ENCODE measurements at places on chromosomes 16 and 17. TPM values are rescaled to one million over a fixed set of nuclear protein-coding genes. Genes with fewer than 3 reads are reported as not detected.

- H3K4me1 ChIP-seq, result no peaks in the 10 kb centered on the region
- DNase-seq, result no peak
- H3K27me3 ChIP-seq, result peaks cover 3% of the 10 kb centered on the region
- H3K36me3 ChIP-seq, result no peaks in the 10 kb centered on the region
- H3K27ac ChIP-seq, result no peak within 1 kb of the TSS
Measured at GRCh38 chr17:3207367-3207766, at the start of gene OR1A1. OR1A1 (plus strand) TSS chr17:3207667; CDS start chr17:3215621, 7,954 bp downstream.

DNA sequence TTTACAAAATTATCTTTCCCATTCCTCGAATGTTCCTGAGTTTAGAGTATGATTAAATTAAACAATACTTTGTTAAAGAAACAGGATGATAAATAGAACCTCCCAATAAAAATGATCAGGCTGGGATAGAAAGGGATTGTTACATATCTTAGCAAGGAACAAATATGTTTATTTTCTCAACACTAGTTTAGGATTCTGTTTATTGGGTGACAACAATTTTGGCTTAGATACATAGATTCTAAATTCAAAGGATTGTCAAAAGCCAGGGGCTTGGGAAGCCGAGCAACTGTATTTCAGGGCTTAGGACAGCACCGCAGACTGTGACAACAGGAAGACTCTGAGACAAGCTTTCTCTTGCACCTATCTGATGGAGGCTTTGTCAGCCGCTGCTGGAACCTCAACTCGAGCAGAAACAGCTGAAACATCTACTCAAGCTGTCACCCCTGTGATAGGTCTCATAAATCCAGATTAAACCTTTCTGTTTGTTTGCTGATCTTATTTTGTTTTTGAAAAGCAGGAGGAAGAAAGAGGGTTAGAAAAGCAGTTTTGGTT lies 562.8 kb upstream of the ZFHX3 start:
- H3K4me3 ChIP-seq, result no peak overlapping the region
- no peak overlapping the region for H3K27ac ChIP-seq
- H3K27me3 ChIP-seq, result peaks cover 11% of the 10 kb centered on the region
- no peak for DNase-seq
- H3K4me1 ChIP-seq, result no peaks in the 10 kb centered on the region
- H3K36me3 ChIP-seq, result no peaks in the 10 kb centered on the region

Gene SSTR5
- not detected for total RNA-seq

DNA sequence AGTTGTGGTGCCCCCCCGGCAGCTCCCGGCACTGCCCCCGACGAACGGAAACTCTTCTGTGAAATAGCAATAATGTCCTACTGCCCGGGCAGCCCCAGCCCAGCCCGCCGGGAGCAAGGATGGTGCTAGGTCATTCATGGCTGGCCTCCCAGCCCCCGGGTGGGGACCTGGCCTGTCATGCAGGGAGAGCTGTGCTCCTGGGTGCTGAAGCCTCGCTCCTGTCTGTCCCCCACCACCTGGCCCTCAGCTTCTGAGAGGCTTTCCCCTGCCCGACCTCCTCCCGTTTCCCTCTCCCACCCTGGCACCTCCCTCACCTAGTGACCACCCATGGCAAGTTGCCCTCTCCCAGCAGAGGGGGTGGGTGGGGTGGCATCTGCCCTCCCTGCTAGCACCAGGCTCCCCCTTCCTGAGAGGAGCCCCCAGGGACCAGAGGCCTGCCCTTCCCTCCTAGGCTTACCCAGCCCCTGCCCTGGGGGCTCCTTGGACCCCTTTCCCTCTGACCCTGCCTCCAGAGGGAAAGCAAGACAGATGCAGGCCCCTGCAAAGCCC lies 13.5 kb downstream of the PAM16 start:
- H3K4me1 ChIP-seq, result no peaks in the 10 kb centered on the region
- H3K4me3 ChIP-seq, result no peak overlapping the region
- H3K36me3 ChIP-seq, result no peaks in the 10 kb centered on the region
- H3K27me3 ChIP-seq, result no peaks in the 10 kb centered on the region
- no peak overlapping the region for H3K27ac ChIP-seq
- no peak for DNase-seq

DNA sequence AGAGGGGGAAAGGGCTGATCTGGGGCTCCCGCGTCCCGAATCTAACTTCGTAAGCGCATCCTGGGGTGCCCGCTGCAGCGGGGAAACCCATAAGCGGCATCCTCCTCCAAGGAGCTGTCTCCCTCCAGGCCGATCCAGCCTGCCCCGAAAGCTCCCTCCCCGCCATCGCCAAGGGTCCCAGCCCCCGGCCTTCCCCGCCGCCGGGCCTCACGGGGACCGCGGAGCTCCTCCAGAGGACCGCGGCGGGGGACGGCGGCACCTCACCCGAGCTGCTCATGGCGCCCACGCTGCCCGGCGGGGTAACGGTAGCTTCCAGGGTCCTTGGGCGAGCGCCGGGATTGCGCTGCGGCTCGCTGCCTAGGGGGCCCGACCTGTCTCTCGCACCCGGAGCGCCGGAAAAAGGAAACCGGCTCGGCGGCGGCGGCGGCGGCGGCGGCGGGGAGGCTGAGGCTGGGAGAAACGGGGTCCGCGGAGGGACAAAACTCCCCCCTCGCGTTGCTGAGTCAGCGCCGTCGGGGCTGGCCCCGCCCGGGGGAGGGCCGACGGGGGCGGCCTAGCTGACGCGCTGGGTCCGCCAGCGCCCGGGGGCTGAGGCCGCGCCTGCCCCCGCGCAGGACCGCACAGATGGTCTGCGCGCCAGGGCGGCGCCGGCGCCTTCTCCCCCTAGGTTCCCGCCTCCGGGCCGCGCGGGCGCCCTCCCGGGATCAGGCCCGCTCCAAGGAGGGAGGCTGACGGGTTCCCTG lies at the start of gene BLMH:
BLMH (minus strand) TSS at position 402 of the 743 bp plus-strand sequence; CDS start at position 277, 125 bp downstream.
- peak; percentile 90 for DNase-seq
- peak within 1 kb of the TSS; percentile 94 for H3K27ac ChIP-seq

Gene AANAT
- total RNA-seq, result 0.16 TPM

- peaks cover 58% of the 10 kb centered on the region for H3K4me1 ChIP-seq
- H3K27ac ChIP-seq, result peak overlapping the region; percentile 96
- no peaks in the 10 kb centered on the region for H3K27me3 ChIP-seq
- peaks cover 9% of the 10 kb centered on the region for H3K36me3 ChIP-seq
Measured at GRCh38 chr17:2215616-2216364, 87.8 kb downstream of the SMG6 start.

GRCh38 chr17:73343168-73343634 lies 31.4 kb upstream of the CDC42EP4 start:
- peaks cover 4% of the 10 kb centered on the region for H3K4me1 ChIP-seq
- H3K27me3 ChIP-seq, result no peaks in the 10 kb centered on the region
- H3K36me3 ChIP-seq, result no peaks in the 10 kb centered on the region
- no peak for DNase-seq

Gene RNF112
- total RNA-seq, result 0.55 TPM

- H3K27me3 ChIP-seq, result peaks cover 28% of the 10 kb centered on the region
- no peak overlapping the region for H3K4me3 ChIP-seq
- no peak for DNase-seq
- H3K27ac ChIP-seq, result no peak overlapping the region
- H3K4me1 ChIP-seq, result no peaks in the 10 kb centered on the region
Measured at GRCh38 chr17:76543826-76544545, 4.1 kb downstream of the PRCD start.

- no peak overlapping the region for H3K27ac ChIP-seq
- no peak for DNase-seq
Measured at GRCh38 chr17:57466521-57466920, 210.2 kb downstream of the MSI2 start.

Gene ZNF646
- total RNA-seq, result 21.3 TPM

DNA sequence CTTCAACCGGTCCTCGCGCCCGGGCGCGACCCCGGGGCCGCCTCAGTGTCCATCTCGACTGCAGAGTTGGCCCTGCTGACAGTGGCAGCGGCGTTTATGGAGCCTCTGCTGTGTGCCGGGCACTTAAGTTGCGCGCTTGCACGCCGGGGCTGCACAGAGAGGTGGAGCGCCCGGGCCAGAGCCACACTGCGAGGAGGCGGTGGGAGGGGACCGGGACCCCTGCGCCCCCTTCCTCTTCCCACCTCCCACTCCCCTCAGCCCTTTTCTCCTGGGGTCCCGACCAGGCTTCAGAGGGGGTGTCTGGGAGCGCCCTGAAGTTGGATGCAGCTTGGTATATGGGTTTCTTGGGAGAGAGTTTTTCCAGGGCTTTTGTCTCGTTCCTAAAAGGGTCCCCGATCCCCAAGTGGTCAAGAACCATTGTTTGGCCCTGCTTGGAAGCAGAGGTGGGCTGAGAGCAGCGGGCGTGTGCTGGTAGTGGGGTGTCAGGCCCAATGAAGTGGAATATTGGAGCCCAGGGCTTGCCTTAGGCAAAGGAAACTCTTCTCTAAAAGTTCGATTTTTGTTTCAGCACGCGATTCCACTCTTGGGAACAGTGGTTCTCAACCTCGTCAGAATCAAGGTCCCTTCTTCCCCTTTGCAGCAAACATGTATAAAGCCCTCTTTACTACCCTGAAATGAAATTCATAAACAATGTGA lies 605 bp downstream of the MRTFB start:
- peak overlapping the region; percentile 81 for H3K27ac ChIP-seq
- no peaks in the 10 kb centered on the region for H3K36me3 ChIP-seq
- peak overlapping the region; percentile 82 for H3K4me3 ChIP-seq
- H3K4me1 ChIP-seq, result peaks cover 14% of the 10 kb centered on the region
- peak; percentile 46 for DNase-seq

Gene CMTM2
- total RNA-seq, result not detected

GRCh38 chr16:55297062-55297909 lies 26.7 kb upstream of the IRX6 start:
- peak; percentile 6 for DNase-seq
- H3K27ac ChIP-seq, result no peak overlapping the region
- H3K27me3 ChIP-seq, result peaks cover 19% of the 10 kb centered on the region

Gene CA5A
- not detected for total RNA-seq

GRCh38 chr16:70466805-70467076 lies 12.3 kb downstream of the FCSK start:
- H3K27me3 ChIP-seq, result no peaks in the 10 kb centered on the region
- no peak overlapping the region for H3K4me3 ChIP-seq
- no peak overlapping the region for H3K27ac ChIP-seq
- H3K36me3 ChIP-seq, result peaks cover 4% of the 10 kb centered on the region
- no peaks in the 10 kb centered on the region for H3K4me1 ChIP-seq

DNA sequence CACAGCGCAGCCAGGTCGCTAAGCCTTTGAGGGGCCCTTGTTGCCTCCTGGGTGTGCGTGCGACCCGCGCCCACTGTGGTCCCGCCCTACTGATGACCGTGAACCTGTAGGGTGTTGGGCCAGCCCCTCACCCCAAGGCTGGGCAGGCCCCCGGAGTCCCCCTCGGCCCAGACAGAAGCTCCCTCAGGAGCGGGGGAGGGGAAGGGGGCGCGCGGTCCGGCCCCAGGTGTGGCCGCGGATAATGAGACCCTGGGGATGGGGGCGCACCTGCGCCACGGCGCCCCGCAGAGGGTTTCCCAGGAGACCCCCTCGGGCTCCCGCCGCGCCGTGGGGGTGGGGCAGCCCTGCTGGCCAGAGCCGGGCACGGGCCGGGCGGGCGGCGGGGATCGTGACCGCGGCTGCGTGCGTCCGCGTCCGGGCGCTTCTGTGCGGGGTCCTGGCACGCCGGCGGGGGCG lies 358 bp upstream of the ARHGDIG start:
- peaks cover 24% of the 10 kb centered on the region for H3K27me3 ChIP-seq
- peaks cover 3% of the 10 kb centered on the region for H3K4me1 ChIP-seq
- H3K27ac ChIP-seq, result no peak overlapping the region

Gene DNAJA3
- total RNA-seq, result 93.9 TPM

GRCh38 chr17:64160378-64160777 lies 30.4 kb upstream of the ERN1 start:
- peaks cover 3% of the 10 kb centered on the region for H3K36me3 ChIP-seq
- H3K4me1 ChIP-seq, result peaks cover 1% of the 10 kb centered on the region
- H3K27me3 ChIP-seq, result no peaks in the 10 kb centered on the region
- H3K4me3 ChIP-seq, result no peak overlapping the region
- no peak overlapping the region for H3K27ac ChIP-seq

Gene PLEKHH3
- total RNA-seq, result 0.73 TPM

DNA sequence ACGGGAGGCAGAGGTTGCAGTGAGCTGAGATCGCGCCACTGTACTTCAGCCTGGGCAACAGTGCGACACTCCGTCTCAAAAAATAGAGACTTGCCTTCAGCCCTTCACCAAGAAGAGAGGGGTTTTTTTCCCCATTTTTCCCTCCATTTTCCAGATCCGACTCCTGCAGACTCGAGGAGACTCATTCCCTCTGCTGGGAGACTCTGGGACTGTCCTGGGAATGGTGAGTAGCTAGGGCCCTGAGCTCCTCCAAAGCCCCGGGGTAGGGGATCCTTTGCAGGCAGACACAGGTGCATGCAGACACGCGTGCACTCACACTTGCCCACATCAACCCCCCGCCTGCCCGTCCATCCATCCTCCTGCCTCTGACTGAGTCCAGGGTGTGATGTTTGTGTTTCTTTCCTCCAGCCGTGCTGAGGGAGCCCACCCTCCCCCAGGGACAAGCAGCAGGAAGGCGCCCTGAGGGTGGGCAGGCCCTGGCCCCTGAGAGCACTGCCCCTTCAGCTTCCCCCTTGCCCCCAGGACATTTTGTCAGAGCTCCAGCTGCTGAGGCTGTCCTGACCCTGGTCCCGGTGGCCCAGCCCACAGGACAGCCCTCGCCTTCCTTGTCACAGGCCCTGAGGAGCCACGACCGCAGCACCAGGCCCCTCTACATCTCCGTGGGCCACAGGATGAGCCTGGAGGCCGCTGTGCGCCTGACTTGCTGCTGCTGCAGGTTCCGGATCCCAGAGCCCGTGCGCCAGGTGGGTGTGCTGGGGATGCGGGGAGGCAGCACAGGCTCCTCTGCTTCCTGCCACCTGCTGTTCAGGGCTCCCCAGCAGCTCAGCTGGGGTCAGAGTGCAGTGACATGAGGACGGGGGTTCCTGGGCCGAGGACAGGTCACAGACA lies 10.2 kb downstream of the ENDOV start:
- H3K4me1 ChIP-seq, result peaks cover 9% of the 10 kb centered on the region
- H3K27me3 ChIP-seq, result no peaks in the 10 kb centered on the region
- H3K36me3 ChIP-seq, result no peaks in the 10 kb centered on the region
- H3K27ac ChIP-seq, result no peak overlapping the region

- peak; percentile 98 for DNase-seq
- peaks cover 27% of the 10 kb centered on the region for H3K36me3 ChIP-seq
- no peaks in the 10 kb centered on the region for H3K27me3 ChIP-seq
- peak overlapping the region; percentile 81 for H3K4me3 ChIP-seq
Measured at GRCh38 chr17:81871387-81872230, 472 bp upstream of the ARHGDIA start.

Gene CCL13
- total RNA-seq, result not detected

DNA sequence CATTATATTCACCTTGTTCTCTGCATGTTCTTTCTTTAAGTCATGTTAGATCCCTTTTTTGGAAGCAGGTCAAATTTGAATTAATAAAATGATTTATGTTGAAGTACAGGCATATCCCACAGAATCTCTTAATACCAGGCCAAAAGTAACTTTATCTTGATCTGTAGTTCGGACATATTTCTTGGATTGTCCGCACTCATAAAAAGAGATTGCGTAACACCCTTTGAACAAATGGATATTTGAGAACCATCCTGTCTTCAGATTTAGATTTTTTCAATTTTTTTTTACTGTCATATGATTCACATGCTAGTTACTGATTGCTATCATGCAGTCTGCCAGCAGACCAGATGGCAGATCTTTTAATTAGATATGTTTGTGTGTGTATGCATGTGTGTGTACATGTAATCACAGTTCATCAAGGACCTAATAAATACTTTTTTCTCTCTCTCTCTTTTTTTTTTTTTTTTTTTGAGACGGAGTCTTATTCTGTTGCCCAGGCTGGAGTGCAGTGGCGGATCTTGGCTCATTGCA lies 352.6 kb downstream of the WWOX start:
- H3K36me3 ChIP-seq, result no peaks in the 10 kb centered on the region
- DNase-seq, result no peak
- H3K27ac ChIP-seq, result no peak overlapping the region
- H3K4me3 ChIP-seq, result no peak overlapping the region
- H3K4me1 ChIP-seq, result no peaks in the 10 kb centered on the region

Measured in activated CD4-positive, alpha-beta T cell treated with anti-CD3 and anti-CD28 coated beads for 36 hours (primary cell).